CD8-positive, alpha-beta memory T cell (primary cell): ENCODE measurements at places on chromosomes 13 and 19. TPM values are rescaled to one million over a fixed set of nuclear protein-coding genes. Genes with fewer than 3 reads are reported as not detected.

Gene ZFP14
- total RNA-seq = 2.1 TPM

Gene CBY2
- total RNA-seq = not detected

Gene IZUMO4
- 9.7 TPM for total RNA-seq

Gene PSG1
- not detected for total RNA-seq

Gene LIM2
- total RNA-seq = 0.66 TPM

Gene SLITRK5
- not detected for total RNA-seq

Gene DIRAS1
- total RNA-seq = not detected

Gene WDR87
- total RNA-seq = not detected

Gene CYSLTR2
- total RNA-seq = 2.2 TPM
